ENCODE measurements at places on chromosomes 1 and 21.

DNA sequence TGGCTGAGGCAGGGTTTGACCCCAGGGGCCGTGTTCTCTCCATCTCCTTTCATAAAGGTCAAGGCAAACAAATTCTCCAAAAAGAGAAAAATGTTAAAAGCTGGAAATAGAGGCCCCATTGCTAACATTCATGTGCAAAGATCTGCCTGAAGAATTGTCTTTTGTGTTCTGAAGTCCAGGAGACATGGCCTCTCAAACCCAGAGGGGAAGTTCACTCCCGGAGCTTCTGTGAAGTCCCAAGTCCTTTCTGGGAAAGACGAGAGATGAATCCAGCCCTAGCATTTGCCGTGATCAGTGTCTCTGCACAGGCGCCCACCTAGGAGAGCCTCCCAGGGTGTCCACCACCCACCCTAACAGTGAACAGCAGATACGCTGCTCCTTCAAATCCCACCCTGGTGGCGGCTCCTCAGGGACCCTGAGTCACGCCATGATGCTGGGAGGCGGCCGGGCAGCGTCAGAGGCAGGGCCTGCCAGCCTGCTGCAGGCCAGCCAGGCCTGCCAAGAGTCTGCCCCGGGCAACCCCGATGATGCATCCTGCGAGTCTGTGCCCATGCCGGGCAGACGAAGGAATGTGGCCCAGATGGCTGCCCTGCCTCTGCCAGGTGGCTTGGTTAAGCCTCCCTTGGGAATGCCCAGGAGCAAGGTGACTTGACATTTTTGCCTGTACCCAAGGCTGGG, 5.2 kb upstream of the C2CD2 start:
- no peak for DNase-seq

- DNase-seq = no peak
Measured at GRCh38 chr1:203349166-203349565, 1.8 kb downstream of the FMOD start.

- DNase-seq = no peak
Measured at GRCh38 chr21:33266789-33267135, 595 bp downstream of the IL10RB start.

GRCh38 chr1:39969531-39970270, 14.8 kb downstream of the MFSD2A start:
- no peak for DNase-seq

DNA sequence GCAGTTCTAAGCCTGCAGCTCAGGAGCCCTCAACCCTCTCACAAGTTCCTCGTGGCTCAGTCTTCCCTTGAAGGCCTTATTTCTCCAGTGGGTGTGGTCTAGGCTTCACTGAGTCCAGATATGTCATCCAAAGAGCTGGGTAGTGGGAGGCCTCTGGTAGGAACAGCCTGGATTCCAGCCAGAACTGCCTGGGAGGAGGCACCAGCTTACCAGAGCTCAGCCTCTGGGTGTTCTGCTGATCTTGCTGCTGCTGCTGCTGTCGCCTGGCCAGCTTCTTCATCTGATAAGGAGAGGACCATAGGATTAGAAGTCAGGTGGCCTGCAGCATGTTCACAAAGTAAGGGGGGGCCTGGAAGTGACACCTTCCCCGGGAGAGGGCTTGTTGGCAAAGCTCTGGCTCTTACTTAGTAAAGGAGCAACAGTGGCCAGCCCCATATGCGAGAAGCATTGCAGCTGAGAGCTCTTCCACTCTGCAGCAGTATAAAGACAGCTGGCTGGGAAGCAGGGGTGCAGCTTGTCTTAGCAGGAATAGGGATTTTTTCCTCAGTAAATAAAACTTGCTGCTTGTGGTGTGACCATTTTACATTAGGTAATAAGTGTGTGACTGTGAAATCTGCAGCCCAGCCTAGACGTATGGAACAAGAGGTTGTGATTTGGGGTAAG, 148.5 kb downstream of the LMX1A start:
- no peak for DNase-seq

- DNase-seq = no peak
Measured at GRCh38 chr1:20376171-20376570, 85.5 kb downstream of the VWA5B1 start.

DNA sequence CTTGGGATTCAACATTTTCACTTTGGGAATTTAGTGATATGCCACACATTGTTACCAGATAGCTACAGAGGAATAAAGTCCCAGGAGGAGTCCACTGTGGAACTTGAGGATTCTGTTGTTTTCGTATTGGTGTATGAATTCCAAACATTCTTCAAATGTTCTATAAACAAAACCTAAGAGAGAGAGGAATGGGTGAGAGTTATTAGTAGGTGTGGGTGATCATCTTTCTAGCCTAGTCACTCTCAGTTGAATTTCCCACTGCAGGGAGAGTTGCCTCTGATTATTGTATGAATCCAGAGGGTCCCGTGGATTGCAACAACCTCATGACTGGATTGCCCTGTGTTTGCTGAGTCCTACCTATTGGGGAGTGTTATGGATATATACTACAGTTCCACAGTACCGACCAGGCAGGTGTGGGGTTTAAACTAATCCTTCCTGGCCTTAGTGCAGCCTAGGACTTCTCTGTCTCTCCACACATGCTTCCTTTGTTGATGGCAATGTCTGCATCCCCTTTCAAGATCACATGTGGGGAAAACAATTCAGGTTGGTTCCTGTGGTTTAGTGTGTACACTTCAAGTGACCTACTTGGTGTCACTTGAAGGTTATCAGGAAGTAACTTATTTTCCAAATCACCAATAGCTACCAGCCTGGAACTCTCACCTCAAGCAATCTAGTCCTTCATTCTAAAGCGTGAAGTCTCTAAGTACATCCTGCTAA, 91.8 kb downstream of the ADCY10 start:
- no peak for DNase-seq

DNA sequence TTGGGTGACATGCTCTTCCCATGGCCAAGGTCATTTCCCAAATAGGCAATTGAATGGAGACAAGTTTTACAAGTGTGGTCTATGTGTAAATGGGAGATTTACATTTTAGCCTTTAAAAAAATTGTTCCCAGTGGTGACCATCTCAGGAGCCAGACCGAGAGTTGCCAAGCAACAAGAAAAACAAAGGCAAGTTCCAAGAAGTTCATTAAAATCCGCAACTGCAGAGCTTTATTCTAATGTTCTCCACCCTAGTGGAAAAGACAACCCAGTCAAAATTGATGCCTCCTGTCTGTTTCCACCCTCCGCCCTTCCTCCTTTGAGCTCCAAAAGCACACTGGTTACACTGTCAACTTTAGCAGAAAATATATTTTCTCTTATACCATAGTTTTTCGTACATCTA, 33.2 kb upstream of the CD55 start:
- DNase-seq = no peak

DNA sequence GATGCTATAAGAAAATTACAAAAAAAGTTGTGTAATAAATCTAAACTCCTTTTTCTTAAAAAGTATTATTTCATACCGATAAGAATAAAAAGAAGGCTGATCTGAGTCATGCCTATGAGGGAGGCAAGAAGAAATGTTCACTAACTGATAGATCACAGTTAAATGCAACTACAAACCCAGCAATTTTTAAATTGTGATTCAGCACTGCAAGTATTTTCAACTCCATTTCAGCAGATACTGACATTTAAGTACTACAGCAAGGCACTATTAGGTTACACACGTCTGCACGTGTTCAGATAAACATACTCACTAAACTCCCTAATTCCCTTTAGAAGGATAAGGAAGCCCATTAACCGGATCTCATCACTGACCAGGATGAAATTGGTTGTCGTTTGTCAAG, 213.3 kb upstream of the ZRANB2 start:
- DNase-seq = no peak

GRCh38 chr1:244409701-244410100, 42.0 kb downstream of the ADSS2 start:
- DNase-seq = no peak

GRCh38 chr21:15442743-15443469, 286.9 kb upstream of the USP25 start:
- DNase-seq = no peak

DNA sequence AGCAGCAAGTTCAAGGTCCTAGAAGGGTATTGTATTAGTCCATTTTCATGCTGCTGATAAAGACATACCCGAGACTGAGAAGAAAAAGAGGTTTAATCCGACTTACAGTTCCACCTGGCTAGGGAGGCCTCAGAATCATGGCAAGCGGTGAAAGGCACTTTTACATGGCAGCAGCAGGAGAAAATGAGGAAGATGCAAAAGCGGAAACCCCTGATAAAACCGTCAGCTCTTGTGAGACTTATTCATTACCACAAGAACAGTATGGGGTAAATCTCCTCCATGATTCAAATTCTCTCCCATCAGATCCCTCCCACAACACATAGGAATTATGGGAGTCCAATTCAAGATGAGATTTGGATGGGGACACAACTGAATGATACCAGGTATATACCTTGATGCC, 409.5 kb downstream of the NTNG1 start:
- DNase-seq = no peak

DNA sequence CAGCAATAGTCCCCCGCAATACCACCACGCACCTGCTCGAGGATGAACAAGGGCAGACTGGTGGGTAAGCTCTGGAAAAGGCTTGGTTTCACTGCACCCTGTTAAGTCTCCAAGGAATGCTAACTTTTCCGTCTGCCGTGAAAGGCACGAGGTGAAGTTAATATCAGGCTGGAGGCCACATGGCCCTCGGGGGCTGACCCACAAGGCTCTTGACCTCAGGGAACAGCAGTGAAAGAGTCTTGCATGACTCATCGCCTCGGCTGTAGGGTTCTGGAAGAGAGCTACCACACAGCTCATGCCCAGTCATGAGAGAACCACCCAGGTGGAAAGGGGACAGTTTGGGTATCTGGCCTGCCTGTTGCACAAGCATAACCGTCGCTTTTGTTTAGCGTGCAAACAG, 24.7 kb downstream of the SCCPDH start:
- no peak for DNase-seq

- no peak for DNase-seq
Measured at GRCh38 chr21:45304945-45305344, 17.2 kb upstream of the POFUT2 start.

DNA sequence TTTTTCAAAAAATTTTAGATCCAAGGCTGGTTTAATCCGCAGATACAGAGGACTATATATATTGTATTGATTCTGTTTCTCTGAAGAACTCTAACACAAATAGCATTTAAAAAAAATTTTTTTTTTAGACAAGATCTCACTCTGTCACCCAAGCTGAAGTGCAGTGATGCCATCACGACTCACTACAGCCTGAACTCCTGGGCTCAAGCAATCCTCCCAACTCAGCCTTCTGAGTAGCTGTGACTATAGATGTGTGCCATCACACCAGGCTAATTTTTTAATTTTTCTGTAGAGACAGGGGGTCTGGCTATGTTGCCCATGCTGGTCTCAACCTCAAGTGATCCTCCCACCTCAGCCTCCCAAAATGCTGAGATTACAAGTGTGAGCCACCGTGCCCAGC, 3.0 kb downstream of the ANKRD45 start:
- DNase-seq = no peak

- no peak for DNase-seq
Measured at GRCh38 chr1:218284377-218284916, 646 bp upstream of the RRP15 start.

- no peak for DNase-seq
Measured at GRCh38 chr1:159652506-159652905, 61.9 kb downstream of the CRP start.
